ENCODE measurements at places on chromosomes 6 and 20.
A peak's percentile ranks its signal among the peaks of the same experiment; 100 is the strongest.

- DNase-seq, result no peak
Measured at GRCh38 chr20:63703471-63703975, 4.3 kb downstream of the ARFRP1 start.

DNA sequence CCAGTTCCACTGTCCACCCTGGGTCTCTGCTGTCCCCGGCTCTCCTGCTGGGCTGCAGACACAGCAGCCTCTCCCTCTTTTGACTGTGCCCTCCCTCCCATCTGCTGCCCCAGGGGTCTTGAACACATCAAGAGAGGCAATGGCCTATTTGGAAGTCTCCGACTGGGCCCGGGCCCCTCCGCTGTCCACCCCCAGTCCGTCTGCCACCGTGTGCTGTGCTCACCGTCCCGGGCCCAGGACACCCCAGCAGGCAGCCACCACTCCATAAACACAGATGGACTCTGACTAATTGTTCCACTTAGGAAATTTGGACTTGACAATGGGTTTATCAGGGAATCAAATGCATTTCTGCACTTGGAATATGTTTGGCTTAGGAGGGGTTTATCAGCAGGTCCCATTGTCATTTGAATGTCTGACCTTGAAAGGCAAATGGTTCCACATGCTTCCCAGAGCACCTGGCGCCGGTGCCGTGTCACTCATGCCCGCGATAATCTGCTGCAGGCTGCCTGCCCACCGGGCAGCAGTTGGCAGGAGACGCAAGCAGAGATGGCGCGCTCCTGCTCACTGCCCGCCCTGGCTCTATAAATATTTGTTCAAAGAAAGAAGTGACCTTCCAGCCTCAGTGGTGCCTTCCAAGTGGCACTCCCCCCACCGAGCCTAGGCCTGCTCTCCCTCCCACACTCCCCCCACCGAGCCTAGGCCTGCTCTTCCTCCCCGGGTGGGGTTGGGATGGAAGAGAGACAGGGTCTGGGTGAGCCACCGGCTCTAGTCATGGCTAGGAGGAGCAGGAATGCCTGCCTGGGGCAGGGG lies 18.8 kb upstream of the FRMD1 start:
- peak; percentile 19 for DNase-seq

DNA sequence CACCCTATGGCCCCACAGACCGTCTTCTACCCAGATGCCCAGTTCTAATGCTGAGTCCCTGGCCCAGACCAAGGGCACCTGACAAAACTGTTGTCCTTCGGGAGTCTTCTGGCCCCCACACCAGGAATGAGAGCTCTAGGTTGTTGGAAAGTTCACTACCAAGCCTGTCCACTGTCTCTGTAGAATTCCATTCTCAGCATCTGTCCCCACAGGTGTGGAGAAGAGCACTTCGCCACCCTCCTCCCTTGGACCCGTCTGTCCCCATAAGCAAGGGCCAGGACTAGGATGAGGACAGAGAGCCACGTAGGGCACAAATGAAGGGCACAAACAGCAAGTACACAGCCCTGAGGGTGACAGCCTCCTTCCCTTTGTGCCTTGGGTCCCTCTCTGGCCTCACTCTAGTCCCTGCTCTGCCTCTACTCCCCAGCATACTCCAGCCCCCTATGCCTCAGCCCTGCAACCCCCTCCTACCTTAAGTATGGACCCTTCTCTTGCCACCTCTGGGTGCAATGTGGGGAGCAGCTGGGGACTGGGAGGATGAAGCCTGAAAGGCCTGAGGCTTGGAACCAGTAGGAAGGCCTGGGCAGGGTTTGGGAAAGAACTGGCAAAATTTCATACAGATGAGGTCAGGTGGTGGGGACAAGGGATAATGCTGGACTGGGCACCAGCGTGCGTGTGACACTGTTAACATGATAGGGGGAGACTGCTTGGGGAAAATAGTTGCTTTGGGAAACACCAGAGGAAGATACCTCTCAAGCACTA lies 4.3 kb downstream of the LZTS3 start:
- DNase-seq, result no peak

DNA sequence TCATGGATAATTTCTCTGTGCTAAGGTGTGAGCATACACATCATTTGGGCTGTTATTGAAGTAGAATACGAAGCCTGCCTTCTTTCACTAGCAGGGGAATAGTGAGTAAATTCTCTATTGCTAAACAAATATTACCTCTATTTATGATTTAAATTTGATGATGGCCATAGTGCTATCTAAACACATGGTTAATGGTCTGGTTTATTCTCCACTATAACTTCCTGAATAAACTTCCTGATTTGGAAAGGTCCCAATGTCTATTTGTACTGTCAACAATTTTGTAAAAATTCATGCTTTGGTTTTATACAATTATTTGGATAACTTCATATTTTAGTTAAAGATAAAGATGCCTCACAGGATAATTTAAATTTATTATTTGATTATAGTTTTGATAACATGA lies 400.8 kb downstream of the ARHGAP18 start:
- no peak for DNase-seq

GRCh38 chr6:109686566-109687265 lies 4.3 kb downstream of the AK9 start:
- no peak for DNase-seq

DNA sequence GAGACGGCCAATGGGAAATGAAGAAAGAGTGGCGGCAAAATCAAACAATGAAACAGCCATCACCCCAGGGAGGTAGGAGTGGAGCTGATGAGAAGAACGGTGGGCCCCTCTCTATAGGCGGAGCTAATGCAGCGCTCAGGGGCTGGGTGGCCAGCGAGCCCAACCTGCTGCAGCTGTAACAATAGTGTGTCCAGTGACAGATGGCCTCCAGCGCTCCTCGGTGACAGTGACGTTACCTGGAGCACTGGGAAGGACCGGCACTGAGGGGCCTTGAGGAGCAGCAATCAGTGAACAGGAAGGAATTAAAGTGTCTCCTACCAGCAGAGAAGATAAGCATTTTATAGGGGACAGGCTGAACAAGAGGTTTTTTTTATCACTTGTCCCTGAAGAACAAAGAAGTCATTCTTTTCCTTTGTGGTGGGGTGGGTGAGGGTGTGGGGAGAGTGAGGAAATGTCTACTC lies 81.6 kb downstream of the FOXA2 start:
- no peak for DNase-seq

GRCh38 chr6:47146431-47147174 lies 104.5 kb upstream of the ADGRF1 start:
- no peak for DNase-seq

- DNase-seq, result no peak
Measured at GRCh38 chr6:119862719-119863118, 513.2 kb upstream of the MAN1A1 start.

GRCh38 chr6:89895276-89895874 lies 1.1 kb downstream of the GJA10 start:
- DNase-seq, result no peak

All from NCI-H2029 (cell line).